ENCODE measurements at places on chromosomes 2 and 18.
A peak's percentile ranks its signal among the peaks of the same experiment; 100 is the strongest.

DNA sequence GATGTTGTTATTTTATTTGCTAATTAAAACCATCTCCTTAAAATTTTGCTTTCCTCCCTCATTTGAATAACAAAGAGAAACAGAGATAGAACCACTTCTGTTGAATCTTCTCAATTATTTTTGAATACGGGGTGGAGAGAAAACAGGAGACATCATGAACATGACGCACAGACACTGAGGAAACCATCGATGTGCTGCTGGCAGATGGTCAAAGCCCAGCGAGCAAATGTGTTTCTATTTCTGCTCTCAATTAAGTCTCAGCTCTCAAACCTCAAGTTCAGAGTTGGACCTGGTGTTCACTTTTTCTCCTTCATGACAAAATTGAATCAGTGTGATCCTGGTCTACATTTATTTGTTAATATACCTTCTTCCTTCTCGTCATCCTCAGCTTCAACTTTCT lies 36.1 kb upstream of the TWIST2 start:
- DNase-seq: no peak

DNA sequence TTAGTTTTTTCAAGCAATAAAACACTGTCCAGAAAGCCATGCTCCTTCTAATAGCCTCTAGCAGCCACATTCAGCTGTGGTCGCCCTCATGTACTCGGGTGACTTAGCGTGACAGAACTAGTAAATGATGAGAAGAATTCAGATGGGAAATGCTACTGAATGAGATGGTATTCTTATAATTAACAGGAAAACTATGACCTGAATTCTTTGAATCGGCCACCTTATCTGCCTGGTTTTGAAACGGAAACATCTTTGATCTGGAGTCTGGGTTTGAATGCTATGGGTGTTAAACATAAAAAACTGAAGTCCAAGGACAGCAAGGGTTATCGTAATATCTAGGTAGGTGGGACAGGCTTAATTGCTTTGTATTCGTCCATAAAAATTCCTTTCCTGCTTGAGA lies 138.8 kb upstream of the DNMT3A start:
- no peak for DNase-seq

- no peak for DNase-seq
Measured at GRCh38 chr2:226207671-226208070, 591.9 kb downstream of the IRS1 start.

DNA sequence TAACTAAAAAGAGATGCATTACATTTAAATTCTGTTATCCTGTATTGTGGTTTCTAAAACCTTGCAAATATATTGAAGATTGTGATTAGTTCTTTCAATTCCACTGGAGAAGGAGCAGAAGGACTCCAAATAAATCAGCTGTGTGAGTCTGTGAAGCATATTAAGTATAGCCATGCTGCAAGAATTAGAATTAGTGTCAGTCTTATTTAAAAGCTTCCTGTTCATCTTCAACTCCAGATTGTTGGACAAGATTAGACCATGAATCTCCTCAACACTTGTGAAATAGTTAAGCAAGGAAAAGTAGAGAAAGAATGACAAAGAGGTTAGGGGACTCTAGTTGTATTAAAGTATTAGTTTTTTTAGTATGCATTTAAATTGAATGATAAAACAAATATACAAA lies 92.5 kb upstream of the LRP1B start:
- no peak for DNase-seq

DNA sequence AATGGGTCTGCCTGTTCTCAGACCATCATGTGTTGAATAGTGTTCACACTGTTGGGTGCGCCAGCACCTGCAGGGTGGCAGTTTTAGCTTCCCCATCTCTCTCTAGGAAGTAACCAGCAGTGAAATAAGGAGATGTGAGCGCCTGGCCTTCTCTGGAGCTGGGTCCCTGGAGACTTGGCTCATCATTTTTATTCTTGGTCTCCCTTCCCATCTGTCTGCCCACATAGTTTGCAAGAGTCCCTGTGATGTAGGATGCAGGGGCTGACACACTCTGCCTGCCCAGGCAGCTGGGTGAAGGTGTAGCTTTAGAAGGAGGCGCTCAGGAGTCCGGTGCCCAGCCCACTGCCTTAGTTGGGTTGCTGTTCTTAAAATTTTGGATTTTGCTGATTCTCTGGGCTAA lies 172.2 kb downstream of the LDLRAD4 start:
- no peak for DNase-seq

GRCh38 chr2:106044021-106044420 lies 150.1 kb downstream of the UXS1 start:
- DNase-seq: no peak

- DNase-seq: peak; percentile 43
Measured at GRCh38 chr2:219352448-219353023, 20.0 kb upstream of the RESP18 start.

- DNase-seq: no peak
Measured at GRCh38 chr2:18611604-18612003, 22.2 kb upstream of the NT5C1B start.

DNA sequence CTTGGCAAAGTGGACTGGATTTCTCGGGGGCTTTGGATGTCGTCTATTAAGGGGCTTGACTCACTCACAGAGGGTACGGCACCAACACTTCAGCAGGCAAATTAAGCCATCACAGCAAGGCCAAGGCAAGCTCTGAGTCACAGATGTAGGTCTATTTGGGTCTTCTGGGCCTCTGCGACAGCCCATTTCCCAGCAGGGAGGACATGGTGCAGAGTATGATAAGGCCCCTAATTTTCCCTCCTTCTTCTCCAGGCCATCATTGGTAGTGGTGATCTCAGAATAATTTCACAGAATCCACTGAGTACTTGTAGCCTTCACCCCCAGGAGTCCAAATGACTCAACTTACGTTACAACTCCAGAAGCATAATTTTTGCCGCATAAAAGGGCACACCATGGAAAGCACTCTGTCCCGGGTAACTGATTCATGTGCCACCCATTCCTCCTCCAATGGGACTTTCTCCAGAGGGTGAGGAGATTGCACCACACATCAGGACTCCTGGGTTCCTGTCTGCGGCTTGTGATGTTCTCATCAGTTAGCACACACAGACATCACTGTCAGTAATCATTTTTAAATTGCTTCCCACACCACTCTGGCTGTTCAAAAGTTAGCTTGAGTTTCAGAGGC lies 164.9 kb downstream of the TXNL1 start:
- no peak for DNase-seq

- DNase-seq: no peak
Measured at GRCh38 chr2:86241611-86242010, 42.4 kb downstream of the MRPL35 start.

GRCh38 chr2:191170301-191170636 lies 19.5 kb upstream of the STAT4 start:
- no peak for DNase-seq

GRCh38 chr18:61426492-61427053 lies 93.3 kb downstream of the CDH20 start:
- DNase-seq: no peak

DNA sequence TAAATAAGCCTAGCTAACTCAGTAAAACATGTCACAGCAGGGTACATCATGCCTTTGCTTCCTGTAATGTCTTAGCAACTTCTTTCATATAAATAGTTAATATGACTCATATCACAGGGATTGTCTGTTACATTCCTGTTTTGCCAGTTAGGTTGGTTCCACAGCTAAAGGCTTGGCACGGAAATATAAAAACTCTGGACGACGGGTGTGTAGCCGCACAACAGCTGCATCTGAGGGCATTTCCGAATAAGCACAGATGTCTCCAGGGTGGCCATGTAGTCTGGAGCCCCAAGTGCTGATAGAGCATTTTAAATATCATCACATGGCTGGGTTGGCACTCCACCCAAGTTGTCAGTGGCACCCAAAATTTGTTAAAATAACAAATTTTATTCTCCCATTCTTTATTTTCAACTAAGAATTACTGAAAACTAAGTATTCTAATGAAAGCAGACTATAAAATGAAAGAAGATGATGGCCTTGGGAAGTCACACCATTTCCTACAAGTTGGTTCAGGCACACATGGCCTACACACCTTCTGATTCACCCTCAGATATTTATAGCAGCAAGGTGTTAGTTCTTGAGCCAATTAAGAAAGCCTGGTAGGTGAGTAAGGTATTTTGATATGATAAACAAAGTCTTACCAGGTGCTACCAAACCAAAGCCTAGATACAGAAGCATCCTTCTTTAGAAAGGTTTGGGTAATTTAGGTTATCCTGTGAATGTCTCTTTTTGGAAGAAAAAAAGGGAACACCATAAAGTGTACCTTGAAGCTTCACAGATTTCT lies 61.8 kb upstream of the STK17B start:
- DNase-seq: no peak

- no peak for DNase-seq
Measured at GRCh38 chr2:25123682-25124081, 44.7 kb downstream of the POMC start.

GRCh38 chr2:121993682-121994081 lies 238.2 kb downstream of the TSN start:
- no peak for DNase-seq

DNA sequence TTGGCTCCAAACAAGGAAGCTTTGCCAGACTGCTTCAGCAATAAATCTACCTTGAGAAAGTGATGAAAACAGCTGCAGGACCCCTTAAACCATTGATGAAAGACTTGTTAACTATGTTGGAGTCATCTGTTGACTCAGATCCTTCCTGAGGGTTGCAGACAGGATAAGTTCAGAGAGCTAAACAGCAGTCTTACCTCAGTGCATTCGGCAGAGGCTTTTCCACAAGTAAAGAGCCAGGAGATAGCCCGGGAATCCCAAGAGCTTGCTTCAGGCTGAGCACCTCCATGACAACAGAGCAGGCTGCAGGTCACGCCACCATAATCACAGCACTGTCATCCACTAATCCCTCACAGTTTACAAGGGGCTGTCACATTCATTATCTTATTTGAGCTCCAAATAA lies 23.7 kb downstream of the KIAA2012 start:
- DNase-seq: no peak

- no peak for DNase-seq
Measured at GRCh38 chr18:37671530-37671929, 105.9 kb upstream of the CELF4 start.

GRCh38 chr2:157900203-157900602 lies 24.1 kb upstream of the ACVR1 start:
- DNase-seq: no peak

DNA sequence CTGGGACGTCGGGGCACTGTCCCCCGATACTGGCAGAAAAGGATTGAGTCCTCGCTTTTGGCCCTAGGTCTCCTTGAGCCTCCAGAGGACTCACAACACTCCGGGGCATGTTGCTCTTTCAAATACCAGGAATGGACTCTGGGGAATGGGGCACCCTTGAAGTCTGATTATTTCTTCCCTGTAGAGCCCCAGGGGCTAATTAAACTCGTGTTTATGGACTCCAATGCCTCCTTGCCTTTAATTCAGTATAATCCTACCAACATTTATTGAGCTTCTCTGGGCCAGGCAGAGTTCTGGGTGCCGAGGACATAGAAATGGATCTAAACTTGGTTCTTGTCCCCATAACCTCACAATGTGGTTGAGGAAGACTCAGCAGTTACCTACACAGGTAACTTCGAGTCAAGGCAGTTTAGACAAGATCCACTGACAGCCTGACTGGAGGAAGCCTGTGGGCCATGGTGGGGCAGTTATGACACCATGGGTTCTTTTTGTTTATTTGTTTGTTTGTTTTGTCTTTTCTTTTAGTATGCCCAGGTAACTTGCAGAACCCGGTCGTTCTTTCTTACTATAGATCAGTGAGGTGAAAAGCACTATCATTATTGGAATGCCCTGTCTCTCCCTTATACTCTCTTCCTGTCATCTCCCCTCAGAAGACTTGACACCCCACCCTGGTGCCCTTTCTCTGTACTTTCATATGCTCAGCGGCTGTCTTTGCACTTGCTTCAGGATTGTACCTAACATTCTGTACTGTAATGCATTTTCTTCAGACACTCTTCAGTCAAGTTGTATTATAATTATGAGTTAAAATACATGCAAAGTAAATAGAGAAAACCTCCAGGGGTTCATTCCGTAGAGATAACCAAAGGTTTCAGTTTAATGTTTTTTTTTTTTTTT lies 3.2 kb downstream of the CFLAR start:
- DNase-seq: no peak

- DNase-seq: no peak
Measured at GRCh38 chr2:180130403-180130802, 123.3 kb upstream of the CWC22 start.

- DNase-seq: no peak
Measured at GRCh38 chr2:112825706-112826105, 10.9 kb downstream of the IL1B start.

DNA sequence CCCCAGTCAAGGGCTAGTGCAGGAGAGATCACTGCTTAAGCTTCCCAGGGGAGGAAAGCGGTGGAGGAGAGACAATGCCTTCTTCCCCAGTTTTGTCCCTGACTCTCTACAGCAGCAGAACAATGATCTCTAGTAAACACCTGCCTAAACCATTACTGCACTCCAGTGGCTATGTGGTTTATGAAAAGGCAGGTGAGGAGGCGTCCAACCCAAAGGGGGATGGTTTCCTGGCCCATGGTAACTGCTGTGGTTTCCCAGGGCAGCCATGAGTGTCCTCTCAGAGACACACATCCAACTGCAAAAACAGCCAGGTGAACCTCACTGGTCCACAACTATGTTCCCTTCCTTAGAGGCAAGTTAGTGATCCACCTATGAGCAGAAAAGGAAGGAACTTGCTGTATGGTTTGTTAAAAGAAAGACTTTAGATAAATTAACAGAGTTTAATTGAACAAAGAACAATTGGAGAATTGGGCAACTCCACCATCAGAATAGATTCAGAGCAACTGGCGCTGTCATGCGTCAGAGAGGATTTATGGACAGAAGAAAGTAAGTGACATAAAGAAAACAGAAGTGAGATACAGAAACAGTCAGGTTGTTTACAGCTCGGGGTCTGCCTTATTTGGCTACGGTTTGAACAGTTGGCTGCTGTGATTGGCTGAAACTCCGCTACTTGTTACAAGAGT lies 4.8 kb upstream of the TTC39C start:
- no peak for DNase-seq

DNA sequence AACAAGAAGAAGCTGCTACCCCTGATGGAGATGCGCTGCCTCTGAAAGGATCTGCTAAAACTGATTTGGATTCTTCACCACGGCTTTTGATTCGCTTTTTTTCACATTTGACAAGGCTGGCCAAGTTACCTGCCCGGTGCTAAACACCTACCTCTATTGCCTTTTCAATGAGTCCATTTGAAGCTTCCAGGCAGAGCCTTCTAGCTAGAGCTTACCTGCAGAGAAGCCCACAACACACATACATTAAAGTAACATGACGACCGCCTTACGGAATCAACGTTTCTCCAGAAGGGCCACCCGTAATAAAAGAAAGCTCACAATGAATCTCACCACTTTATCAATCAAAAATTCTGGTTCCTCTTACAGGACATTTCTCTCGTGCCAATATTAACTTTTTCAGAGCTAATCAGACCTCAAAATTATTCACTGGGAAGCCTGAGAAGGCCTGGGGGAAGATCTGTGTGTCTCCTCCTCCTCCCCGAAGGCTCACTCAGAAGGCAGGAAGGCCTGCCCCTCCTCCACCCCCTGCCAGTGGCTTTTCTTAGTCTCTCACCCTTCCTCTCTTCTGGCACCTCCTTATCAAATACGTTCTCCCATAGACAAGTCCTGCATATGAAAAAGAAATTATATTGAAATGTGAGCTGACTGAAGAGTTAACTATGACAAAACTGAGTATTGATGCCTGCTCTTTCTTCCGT lies 171.0 kb downstream of the DNER start:
- DNase-seq: no peak

GRCh38 chr2:28997237-28997846 lies 16.2 kb downstream of the TOGARAM2 start:
- no peak for DNase-seq

- DNase-seq: no peak
Measured at GRCh38 chr18:49226243-49227000, 234.0 kb downstream of the DYM start.

GRCh38 chr2:31150120-31150670 lies 12.0 kb upstream of the GALNT14 start:
- DNase-seq: no peak

Measured in activated CD4-positive, alpha-beta T cell treated with anti-CD3 and anti-CD28 coated beads, Interleukin-2, amount 50 U/mL, for 24 hours (primary cell).